ENCODE measurements at places on chromosomes 16 and 17.

DNA sequence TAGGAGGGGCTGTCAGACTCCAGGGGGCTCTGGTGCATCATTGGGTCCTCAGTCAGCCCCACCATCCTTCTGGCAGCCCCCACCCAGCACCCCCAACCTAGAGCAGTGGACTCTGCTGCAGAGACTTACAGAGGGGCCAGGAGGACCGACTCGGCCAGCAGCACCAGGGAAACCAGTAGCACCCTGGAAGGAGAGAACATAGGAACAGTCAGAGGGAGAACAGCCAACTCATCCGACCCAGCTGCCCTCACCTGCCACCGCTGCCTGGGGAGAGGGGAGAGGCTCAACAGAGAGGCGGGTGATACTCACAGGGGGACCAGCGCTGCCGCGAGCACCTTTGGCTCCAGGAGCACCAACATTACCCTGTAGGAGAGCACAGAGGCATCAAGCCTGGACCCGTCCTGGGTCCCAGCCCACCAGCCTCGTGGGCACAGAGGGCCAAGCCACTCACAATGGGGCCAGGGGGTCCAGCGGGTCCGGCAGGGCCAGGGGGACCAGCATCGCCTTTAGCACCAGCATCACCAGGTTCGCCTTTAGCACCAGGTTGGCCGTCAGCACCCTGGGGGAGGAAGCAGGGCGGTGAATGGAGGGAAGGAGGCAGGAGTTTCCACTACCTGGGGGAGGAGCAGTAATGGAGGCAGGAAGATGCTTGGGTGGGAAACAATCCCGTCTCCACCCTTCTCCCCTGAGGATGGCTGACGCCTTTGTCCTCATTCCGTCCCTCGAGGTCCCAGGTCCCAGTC lies 11.7 kb downstream of the COL1A1 start:
- DNase-seq: no peak

DNA sequence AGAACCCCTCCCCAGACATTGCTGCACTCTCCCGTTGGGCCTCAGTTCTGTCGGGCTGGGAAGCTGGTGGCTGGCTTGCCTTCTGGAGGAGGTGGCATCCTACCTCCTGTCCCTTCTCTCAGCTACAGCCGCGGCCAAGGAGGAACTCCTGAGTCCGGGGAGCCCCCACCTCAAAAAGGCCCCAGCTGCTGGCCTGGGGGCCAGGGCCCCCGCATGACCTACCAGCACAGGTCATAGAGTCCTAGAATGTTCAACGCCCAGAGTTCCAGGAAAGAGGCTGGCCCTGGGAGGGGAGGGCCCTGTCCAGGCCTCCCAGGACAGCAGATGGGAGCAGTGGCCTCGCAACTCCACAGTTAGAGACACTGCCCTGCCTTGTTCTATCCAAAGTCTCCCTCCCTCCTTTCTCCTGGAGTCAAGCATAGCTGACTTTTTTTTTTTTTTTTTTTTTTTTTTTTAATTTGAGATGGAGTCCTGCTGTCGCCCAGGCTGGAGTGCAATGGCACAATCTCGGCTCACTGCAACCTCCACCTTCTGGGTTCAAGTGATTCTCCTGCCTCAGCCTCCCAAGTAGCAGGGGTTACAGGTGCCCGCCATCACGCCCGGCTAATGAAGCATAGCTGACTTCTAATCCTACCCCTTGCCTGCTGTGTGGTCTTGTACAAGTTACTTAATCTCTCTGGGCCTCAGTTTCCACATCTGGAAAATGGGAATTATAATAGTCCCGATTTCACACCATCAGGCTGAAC lies 7.1 kb downstream of the CARHSP1 start:
- no peak for DNase-seq

DNA sequence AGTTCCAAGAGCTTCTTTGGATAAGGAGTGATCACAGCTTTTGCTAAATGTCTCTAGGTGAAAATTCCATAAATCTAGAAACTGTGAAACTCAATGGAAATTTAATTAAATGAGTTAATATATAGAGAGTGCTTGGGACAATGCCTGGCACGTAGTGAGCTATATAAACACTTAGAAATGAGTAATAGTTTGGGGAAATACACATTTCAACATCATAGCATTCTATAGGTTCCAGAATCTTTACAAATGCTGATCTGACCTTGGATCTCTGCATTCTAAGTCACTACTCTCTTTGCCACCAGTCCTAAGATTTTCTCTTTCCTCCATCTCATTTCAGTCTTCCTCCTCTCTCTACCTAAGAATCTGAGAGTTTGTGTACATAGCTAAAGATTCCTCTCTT lies 175.6 kb downstream of the SOX9 start:
- DNase-seq: no peak

GRCh38 chr16:27633221-27633620 lies 83.3 kb downstream of the KATNIP start:
- DNase-seq: no peak

GRCh38 chr17:50904518-50905459 lies 38.6 kb upstream of the TOB1 start:
- no peak for DNase-seq

DNA sequence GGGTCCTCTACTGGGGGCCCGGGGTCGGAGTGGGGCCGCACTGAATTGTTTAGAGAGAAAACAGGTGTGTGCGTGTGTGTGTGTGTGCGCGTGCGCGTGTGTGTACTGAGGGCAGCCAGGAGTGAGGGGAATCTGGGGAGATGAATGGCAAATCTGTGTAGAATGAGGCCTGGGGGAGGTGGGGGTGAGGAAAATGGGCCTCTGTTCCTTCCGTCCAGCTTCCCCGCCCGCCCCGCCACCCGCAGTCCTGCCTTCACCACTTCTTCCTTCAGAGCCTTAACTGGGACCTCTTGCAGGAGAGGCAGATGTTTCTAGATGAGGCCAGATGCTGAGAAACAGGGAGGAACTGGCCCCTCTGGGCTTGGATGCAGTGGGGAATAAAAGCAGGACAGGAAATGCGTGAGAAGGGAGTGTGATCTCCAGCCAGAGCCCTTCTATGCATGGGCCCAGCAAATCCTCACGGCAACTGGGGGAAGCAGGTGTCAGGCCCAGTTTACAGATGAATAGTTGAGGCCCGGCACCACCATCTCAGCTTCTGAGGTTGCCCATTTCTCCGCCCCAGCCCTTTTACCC lies 29.7 kb upstream of the NGFR start:
- DNase-seq: no peak

GRCh38 chr17:78379131-78379491 lies 662 bp downstream of the PGS1 start:
- DNase-seq: no peak

All from stimulated activated CD4-positive, alpha-beta T cell treated with anti-CD3 and anti-CD28 coated beads, Interleukin-1b, Interleukin-23, amount 100 ng/mL, for 24 hours (primary cell).